Right forelimb (tissue), 1 donor: ENCODE measurements at places on chromosomes 12 and 14.
A peak's percentile ranks its signal among the peaks of the same experiment; 100 is the strongest.

DNA sequence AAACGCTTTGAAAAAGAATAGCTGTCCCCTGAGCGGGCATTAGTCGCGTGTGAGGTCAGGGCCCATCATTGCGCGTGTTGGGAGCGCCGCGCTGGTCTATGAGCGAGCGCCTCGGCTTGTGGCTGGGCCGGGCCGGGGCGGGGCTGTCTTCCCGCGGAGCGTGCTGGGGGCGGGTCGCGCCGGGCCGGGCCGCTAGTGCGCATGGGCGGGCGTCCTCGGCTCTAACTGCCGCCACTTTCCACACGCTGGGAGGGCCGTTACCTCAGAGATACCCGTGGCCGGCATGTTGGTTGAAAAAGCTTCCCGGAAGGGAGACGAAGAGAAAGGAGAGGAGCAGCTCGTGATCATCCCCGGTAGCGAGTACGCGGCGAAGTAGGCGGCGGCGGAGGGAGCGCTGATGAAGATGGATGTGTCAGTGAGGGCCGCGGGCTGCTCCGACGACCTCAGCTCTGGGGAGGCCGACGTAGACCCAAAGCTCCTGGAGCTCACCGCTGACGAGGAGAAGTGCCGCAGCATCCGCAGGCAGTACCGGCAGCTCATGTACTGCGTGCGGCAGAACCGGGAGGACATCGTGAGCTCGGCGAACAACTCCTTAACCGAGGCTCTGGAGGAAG is at the start of gene EID3:
TSS of gene EID3 (plus strand) at position 202 of the 614 bp plus-strand sequence. CDS start at position 398, 196 bp downstream.
- DNase-seq: peak; percentile 95

DNA sequence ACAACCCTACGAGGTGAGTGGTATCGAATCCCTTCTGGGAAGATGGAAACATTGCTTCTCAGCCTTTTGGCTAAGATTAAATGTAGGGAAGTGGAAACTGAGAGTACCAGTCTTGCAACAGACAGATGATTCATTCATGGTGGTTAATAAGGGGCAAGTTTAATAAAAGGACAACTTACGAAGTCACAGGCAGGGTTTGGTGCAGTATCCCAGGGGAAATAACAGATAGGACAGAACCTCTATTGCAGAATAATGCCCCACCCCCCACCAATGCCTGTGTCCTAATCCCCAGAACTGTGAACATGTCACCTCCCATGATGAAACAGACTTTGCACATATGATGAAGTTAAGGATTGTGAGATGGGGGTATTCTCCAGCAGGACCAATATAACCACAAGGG is 212.5 kb downstream of the TBX5 start:
- DNase-seq: no peak

- no peak for DNase-seq
Observed at GRCh38 chr12:75818863-75819262, 212.7 kb downstream of the PHLDA1 start.

- peak; percentile 65 for DNase-seq
Observed at GRCh38 chr14:105529319-105529568, 2.9 kb downstream of the TMEM121 start.

GRCh38 chr12:47698055-47698454 is 7.8 kb downstream of the RPAP3 start:
- no peak for DNase-seq
